Activated CD8-positive, alpha-beta memory T cell treated with anti-CD3 and anti-CD28 coated beads for 24 hours (primary cell): ENCODE measurements at places on chromosomes 13 and 19.

GRCh38 chr13:21256351-21256761, 79.9 kb downstream of the MRPL57 start:
- no peak for DNase-seq

GRCh38 chr13:73970421-73971055, 163.7 kb downstream of the KLF12 start:
- DNase-seq, result no peak

GRCh38 chr13:44273991-44274770, 99.4 kb upstream of the SERP2 start:
- DNase-seq, result peak; percentile 70

GRCh38 chr19:48608798-48609263, 2.3 kb downstream of the SPACA4 start:
- peak; percentile 71 for DNase-seq

DNA sequence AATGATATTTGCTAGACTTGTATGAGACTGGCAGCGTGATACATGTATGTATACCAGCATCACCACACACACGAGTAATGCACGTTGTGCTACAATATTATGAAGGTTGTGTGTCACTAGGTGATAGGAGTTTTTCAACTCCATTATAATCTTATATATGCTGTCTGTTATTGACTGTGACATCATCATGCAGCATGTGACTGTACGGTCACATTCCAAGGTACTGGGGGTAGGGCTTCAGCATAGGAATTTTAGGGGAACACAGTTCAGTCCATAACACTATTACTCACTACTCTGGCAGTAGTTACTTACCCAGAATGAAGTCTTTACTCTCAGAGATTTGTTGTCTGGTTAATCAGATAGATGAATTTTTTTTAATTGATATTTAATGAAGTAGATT, 91.1 kb downstream of the CDK8 start:
- no peak for DNase-seq

DNA sequence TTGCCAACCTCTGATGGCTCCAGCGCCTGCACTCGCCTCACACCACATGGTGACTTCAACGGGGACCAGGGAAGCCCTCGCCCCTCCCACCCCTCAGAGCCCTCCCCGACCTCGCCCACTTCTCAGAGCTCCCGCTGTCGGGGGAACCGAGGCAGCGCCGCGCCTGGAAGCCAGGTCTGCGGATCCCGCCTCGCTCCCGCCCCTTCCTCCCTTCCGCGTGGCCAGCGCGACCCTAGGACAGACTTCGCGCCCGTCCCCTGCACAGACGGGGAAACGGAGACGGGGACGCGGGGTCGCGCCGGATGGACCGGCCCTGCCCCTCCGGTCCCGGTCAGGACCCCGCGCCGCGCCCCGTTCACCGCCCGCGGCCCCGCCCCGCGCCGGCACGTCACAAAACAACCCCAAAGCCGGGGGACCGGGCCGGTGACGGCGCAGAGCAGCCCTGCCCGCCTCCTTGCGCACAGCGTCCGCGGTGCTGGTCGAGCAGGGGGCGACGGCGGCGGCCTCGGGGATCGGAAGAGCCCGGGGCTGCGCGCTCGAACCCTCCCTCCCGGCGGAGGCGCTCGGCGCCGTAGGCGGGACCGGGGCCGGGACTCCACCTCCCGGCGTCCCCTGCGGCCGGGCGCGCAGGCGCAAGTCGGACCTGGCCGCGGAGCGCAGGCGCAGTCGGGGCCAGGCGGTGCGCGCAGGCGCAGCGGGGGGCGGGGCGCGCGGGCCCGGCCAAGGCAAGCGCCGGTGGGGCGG, 379 bp upstream of the CDC34 start:
- peak; percentile 94 for DNase-seq

DNA sequence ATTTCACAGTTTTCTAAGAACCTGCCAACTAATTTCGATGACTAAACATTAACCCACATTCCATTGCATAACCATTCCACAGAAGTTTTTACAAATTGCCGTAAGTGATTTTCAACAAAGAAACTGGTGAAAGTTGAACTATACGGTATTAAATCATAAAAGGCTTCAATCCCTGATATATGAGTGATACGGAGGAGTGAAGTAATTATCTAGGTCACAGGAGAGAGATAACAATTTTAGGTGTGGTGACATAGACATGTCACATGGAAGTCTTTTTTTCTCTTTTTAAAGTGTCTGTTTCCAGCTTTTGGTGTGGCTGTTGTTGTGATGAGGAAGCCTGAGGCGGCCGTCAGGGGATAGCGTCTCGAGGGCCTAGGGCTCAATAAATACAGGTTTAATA, 29.4 kb downstream of the TBC1D4 start:
- no peak for DNase-seq

GRCh38 chr19:54152878-54153524, 6.5 kb downstream of the LENG1 start:
- no peak for DNase-seq

GRCh38 chr13:94177041-94177440, 302.4 kb downstream of the DCT start:
- DNase-seq, result no peak

GRCh38 chr13:45178349-45179162, 22.3 kb downstream of the KCTD4 start:
- no peak for DNase-seq
